ENCODE measurements at places on chromosomes 12 and 14.

- DNase-seq: no peak
These were observed 26.6 kb downstream of the PXN start for GRCh38 chr12:120238839-120239445.

- DNase-seq: no peak
These were observed 606 bp downstream of the EP400 start for GRCh38 chr12:131950182-131950913.

DNA sequence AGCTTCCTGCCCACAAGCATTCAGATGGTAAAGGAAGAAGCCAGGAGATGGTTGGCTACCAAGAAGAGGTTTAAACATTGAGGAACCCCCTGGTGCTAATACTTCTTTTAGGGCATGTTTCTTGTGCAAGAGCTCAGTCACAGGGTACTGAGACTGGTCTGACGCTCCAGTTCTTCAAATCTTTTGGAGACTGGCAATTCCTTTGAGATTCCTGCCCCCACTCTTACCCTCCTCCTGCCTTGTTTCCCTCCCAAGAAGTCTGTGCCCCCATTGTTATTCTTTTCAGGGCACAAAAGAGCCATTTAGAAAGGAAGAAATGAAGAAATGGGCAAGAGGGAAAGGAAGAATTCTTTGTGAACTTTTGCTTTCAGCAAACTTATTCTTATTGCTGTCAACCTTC is 11.8 kb downstream of the A2ML1 start:
- no peak for DNase-seq

GRCh38 chr14:104699426-104699748 is 10.0 kb downstream of the INF2 start:
- DNase-seq: no peak

DNA sequence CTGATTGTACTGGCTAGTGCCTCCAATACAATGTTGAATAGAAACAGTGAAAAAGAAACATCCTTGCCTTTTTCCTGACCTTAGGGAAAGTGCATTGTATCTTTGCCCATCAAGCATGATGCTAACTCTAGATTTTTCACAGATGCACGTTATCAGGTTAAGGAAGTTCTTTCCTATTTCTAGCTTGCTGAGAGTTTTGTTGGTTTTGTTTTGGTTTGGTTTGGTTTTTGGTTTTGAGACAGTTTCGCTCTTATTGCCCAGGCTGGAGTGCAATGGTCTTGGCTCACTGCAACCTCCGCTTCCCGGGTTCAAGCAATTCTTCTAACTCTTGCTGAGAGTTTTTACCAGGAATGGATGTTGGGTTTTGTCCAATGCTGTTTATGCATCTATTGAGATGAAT is 89.0 kb downstream of the BRMS1L start:
- no peak for DNase-seq

DNA sequence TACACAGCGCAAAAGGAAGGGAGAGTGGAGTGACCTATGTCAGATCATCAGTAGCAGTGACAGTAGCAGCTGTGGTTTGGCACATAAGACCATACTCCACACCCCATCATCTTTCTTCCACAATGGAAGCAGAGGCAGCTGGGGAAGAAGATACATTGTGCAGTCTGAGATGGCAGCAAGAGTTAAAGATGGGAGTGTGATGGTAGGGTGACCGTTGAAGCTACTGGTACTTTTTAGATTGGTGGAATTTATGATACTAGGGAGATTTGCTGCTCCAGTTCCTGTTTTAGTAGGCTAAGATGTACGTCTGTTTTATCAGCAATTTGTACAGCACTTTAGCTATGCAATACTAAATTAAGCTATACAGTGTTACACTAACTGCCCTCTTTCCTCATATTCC is 291.0 kb downstream of the FUT8 start:
- no peak for DNase-seq

- no peak for DNase-seq
These were observed 268.8 kb downstream of the TTC8 start for GRCh38 chr14:89093083-89093730.

DNA sequence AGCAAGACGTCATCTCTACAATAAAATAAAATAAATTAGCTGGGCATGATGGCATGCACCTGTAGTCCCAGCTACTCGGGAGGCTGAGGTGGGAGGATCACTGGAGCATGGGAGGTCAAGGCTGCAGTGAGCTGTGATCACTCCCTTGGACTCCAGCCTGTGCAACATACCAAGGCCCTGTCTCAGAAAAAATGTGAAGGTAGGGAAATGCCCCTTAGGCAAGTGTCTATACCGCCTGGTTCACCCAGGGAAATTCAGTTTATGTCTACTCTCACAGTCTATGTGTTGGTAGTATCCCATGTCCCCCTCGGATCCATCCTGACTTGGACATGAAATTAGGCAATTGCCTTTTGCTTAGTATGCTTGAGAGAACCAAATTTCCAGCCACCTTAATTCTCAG is 88.4 kb upstream of the TMEM132C start:
- no peak for DNase-seq

- no peak for DNase-seq
These were observed 66.8 kb downstream of the TGFB3 start for GRCh38 chr14:75915045-75915444.

GRCh38 chr12:90630006-90630405 is 325.0 kb downstream of the CCER1 start:
- no peak for DNase-seq

- DNase-seq: no peak
These were observed 45.3 kb upstream of the MBIP start for GRCh38 chr14:36365766-36366165.

- DNase-seq: no peak
These were observed 53.4 kb downstream of the HSD17B6 start for GRCh38 chr12:56816491-56816890.

GRCh38 chr12:93434256-93434865 is 7.4 kb downstream of the UBE2N start:
- no peak for DNase-seq

GRCh38 chr14:78970677-78971076 is 800.5 kb downstream of the NRXN3 start:
- DNase-seq: no peak

DNA sequence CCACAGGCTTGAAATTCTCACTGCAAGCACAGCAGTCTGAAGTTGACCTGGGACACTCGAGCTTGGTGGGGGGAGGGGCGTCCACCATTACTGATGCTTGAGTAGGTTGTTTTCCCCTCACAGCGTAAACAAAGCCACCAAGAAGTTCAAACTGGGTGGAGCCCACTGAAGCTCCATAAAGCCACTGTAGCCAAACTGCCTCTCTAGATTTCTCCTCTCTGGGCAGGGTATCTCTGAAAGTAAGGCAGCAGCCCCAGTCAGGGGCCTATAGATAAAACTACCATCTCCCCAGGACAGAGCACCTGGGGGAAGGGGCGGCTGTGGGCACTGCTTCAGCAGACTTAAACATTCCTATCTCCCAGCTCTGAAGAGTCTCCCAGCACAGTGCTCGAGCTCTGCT is 31.7 kb upstream of the ST8SIA1 start:
- no peak for DNase-seq

DNA sequence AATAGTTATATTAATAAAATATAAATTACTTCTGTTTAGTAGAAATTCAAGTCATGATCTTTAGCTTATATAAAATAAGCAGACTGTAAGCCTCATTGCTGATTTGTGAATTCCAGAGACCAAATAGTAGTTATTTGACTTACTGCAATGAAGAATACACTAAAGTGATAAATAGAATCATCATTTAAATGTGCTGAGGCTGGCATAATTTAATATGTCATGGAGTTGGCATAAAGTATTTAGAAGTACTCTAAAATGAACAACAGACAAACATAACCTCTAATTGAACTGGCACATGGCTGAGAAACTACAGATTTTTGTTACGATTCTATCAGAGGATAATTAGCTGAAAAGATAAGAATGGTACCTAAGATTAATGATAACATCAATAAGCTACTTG is 45.7 kb upstream of the TRHDE start:
- no peak for DNase-seq

GRCh38 chr14:41859336-41859735 is 252.7 kb downstream of the LRFN5 start:
- no peak for DNase-seq

- peak; percentile 97 for DNase-seq
These were observed 728 bp upstream of the STON2 start for GRCh38 chr14:81400852-81401251.

GRCh38 chr12:11880381-11880780 is 190.4 kb upstream of the BCL2L14 start:
- no peak for DNase-seq

DNA sequence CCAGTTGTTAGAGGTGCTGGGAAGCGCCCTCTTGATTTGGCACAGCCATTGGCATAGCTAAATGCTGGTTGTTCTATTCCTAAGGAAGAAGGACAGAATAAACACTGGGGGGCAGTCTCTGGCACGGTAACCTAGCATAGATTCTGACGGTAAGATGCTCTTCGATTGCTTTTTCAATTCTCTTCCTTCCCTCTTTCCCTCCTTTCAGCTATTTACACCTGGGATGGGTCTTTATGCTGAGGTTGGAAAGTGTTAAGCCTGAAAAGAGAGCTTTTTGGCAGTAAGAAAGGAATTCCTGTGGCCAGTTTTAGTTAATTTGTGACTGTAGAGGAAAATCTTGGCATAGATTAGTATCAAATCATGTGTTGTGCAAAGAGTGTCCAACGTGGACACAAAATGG is 162.8 kb downstream of the SNAPC1 start:
- peak; percentile 27 for DNase-seq

- no peak for DNase-seq
These were observed 321.1 kb upstream of the PRICKLE1 start for GRCh38 chr12:42910656-42911055.

DNA sequence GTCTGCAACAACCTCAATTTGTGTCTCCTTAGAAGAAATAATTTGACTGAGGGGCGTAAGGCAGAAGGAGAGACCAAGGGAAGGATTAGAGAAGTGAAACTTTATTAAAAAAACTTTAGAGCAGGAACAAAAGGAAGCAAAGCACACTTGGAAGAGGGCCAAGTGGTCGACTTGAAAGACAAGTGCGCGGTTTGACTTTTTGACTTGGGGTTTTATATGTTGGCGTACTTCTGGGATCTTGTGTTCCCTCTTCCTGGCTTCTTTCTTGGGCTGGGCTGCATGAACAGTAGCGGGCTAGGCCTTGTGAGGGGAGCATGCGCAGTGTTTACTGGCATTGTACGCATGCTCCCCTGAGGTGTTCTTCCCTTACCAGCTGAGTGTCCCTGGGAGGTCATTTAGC is 369.3 kb upstream of the DCN start:
- DNase-seq: no peak

GRCh38 chr12:14716848-14717444 is 20.5 kb upstream of the GUCY2C start:
- DNase-seq: peak; percentile 31

DNA sequence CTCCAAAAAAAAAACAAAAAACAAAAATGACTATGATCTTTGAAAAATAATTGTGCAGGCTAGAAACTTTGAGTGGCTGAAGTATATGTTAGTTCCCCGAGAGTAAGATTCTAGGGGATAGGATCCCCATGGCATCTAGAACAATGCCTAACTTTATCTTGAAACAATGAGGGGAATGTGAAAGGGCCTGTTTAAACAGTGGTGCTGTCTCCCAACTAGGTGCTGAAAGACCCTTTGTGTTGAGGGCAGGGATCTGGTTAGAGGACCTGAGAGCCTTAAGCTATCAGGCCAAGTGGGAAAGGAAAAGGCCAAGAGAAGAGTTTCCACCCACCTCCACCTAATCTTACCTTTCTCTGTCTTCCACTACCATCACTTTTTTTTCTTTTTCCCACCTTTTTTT is 6.8 kb upstream of the YLPM1 start:
- DNase-seq: no peak

GRCh38 chr12:90268574-90268973 is 559.9 kb upstream of the ATP2B1 start:
- DNase-seq: no peak
